ENCODE measurements at places on chromosomes 3 and 15.

DNA sequence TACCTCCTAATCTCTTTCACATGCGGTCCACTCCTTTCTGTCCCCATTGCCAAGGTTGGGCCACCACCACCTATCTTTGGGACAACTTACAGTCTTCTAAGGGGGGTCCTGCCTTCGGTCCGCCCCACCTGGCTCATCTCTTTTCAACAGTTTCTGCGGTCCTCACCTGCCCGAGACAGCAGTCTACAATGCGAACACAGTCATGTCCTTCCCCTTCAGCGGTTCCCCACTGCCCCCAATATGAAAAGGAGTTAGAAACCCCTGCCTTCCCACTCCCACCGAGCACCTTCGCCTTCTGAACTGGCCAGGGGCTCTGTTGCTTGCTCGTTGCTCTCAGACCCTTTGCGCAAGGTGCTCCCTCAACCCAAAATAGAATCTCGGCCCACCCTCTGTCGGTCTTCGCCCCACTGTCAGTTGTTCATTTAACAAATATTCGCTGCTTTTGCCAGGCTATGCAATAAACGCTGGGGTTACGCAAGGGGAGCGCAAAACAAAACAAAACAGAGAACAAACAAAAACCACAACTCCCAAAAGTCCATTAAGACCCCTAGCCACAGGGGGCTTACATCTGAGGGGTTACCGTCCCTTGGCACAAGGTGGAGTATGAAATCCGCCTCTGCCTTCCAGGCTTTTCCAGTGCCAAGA lies 611 bp upstream of the FANCI start:
- DNase-seq: no peak

DNA sequence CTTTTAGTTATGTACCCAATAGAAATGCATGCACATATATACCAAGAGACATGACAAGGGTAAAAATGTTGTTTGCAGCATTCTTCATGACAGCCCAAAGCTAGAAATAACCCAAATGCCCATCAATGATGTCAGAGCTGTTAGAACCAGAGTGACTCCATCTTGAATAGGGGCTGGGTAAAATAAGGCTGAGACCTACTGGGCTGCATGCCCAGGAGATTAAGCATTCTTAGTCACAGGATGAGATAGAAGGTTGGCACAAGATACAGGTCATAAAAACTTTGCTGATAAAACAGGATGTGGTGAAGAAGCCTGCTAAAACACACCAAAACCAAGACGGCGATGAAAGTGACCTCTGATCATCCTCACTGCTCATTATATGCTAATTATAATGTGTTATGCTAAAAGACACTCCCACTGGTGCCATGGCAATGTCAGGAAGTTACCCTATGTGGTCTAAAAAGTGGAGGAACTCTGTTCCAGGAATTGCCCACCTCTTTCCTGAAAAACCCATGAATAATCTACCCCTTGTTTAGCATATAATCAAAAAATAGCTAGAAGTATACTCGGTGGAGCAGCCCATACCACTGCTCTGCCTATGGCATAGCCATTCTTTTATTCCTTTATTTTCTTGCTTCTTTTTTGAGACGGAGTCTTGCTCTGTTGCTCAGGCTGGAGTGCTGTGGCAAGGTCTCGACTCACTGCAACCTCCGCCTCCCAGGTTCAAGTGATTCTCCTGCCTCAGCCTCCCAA lies 32.9 kb downstream of the ZBTB11 start:
- no peak for DNase-seq

GRCh38 chr3:171379281-171379680 lies 80.9 kb downstream of the TNIK start:
- no peak for DNase-seq

GRCh38 chr3:168155303-168155702 lies 59.6 kb upstream of the GOLIM4 start:
- DNase-seq: no peak

- DNase-seq: no peak
Observed at GRCh38 chr15:100764778-100765466, 114.7 kb upstream of the ALDH1A3 start.

DNA sequence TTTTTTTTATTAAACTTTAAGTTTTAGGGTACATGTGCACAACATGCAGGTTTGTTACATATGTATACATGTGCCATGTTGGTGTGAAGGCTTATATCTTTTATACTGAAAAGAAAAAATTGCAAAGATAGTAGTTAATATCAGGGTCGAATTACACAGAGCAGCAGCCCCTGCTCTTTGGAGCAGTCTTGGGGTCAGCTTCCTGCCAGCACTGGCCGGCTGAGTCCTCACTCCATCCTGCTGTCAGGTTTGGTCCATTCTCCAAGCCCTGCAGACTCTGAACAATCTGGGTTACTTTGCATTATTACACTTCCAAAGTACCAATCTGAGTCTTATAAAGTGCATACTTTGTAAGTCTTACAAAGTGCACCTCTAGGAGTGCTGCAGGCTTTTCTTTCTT lies 66.0 kb downstream of the COL8A1 start:
- no peak for DNase-seq

DNA sequence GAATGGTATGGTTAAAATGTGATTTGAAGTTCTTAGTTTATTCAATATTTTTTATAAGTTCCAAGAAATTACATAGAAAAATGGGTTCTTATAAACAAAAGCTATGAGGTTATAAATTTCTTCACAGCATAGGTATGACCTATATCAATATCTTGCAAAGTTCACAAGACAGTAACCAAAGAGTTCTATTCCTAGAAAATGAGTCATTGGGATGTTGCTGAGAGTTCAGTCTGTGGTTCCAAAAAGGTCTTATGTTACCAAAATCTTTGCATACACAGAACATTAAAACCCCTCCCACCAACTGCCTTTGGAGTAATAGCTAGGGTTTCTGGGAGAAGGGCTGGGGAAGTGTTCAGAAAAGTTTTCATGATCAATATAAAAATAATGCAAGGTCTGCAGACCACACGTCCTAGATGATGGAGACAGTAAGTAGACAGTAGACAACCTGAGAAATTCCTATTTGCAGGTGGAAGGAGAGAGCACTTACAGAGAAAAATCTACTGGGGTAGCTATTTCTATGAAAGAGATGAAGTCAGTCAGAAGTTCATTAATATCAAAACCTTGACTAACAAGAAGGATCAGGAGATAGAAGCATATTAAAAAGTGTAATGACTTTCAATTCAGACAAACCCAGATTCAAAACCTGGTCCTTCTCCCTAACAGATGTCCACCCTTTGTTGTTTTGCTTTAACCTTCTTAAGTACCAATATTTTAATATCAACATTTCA lies 279.3 kb downstream of the KCNH8 start:
- no peak for DNase-seq

DNA sequence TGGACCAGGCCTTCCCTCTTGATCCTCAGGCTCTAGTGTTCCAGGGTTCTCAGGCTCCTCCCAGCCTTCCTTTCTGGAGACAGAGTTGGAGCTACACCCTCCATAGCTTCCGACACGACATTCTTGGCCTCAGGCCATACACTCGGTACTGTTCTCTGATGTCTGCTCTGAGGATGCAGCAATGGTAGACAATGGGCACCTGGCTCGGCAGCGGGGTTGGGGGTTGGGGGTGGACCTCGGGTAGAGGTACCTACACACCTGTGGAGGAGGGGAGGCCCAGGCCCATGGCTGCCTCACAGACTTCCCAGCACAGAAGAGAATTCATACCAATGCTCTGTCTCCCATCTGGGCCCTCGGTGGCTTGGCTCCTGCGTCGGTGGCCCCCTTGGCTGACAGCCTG lies 21.4 kb downstream of the CCDC13 start:
- no peak for DNase-seq

DNA sequence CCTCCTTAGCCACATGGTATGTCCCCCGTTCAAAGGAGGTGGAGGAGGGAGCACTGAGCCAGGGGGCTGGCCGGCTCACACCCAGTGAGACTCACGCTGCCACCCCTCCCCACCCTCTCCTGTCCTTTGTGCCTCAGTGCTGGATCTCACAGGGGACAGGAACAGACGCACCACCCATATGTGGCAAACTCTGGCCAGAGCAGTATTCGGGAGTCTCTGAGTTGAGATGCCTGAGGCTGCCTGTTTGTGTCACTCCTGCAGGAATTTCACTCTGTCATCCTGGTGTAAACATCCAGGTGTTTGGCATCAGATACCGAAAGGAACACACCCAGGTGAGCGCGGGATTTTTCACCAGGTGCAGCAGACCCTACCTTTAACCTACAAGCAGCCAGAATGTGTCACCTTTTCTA lies 25.7 kb downstream of the RGMA start:
- no peak for DNase-seq

- DNase-seq: no peak
Observed at GRCh38 chr3:150073031-150073430, 102.3 kb upstream of the PFN2 start.

GRCh38 chr3:109927726-109928125 lies 590.4 kb upstream of the DPPA4 start:
- no peak for DNase-seq

DNA sequence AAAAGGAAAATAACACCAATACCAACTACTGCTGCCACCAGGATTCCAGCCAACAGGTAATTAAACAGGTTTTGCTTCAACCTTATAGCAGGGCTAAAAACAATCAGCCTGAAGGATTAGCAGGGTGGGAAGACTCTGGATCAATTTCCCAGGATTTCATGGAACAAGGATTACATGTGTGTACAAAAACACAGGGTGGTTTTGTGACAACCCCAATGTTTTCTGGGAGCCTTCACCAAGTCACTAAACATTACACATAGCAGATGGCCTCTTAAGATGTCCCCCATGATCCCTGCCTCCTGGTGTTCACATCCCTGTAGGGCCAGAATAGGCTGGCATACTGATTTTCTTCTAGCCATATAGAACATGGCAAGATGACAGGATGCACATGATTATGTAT lies 42.8 kb upstream of the ARHGEF3 start:
- no peak for DNase-seq

DNA sequence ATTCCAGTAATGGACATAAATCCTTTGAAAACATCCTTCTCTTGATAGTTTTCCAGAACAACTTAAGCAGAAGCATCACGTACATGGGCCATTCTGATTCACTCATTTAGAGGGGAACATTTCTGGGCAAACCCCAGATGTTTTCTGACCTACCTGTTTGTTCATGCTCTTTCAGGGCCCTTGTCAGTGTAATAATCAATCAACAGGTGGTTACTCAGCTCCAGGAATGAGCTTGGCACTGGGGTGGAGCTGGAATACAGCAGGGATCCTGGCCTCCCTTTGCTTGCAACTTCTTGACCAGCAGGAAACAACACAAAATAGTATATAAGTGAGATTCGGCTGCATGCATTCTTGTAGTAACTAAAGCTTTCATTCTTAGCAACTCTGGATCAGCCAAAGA lies 9.2 kb upstream of the UBE2E1 start:
- no peak for DNase-seq

GRCh38 chr3:111285694-111286093 lies 214.1 kb downstream of the NECTIN3 start:
- no peak for DNase-seq

DNA sequence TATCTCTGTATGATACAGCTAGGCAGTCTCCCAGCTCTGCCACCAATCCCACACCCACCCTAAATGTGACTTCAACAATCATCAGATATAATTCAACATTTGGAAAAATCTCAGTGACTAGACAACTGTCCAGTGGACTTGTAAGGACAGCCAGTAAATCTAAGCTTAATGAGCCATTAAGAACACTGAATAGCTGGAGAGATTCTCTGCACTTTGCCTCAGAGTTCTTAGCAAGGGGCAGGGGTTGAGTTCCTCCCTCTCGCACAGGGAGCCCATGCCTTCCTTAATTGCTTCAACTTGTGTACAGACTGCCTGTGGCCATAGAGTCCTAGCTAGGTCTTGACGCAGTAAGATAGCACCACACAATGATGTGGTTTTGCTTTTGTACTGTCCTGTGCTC lies 15.6 kb downstream of the MEX3B start:
- no peak for DNase-seq

DNA sequence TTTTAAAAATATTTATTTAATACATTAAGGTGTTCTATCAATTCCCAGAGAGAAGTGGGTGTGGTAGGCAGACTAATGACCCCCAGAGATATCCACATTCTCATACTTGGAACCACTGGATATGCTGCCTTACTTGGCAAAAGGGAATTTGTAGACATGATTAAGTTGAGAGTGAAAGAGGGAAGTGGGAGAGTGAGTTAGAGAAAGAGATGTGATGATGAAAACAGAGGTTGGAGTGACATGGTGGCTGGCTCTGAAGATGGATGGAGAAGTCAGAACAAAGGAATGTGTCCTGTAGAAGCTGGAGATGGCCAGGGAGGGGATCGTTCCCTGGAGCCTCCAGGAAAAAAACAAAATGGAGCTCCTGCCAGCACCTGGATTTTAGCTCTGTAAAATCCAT lies 32.0 kb downstream of the TNFAIP8L3 start:
- no peak for DNase-seq

DNA sequence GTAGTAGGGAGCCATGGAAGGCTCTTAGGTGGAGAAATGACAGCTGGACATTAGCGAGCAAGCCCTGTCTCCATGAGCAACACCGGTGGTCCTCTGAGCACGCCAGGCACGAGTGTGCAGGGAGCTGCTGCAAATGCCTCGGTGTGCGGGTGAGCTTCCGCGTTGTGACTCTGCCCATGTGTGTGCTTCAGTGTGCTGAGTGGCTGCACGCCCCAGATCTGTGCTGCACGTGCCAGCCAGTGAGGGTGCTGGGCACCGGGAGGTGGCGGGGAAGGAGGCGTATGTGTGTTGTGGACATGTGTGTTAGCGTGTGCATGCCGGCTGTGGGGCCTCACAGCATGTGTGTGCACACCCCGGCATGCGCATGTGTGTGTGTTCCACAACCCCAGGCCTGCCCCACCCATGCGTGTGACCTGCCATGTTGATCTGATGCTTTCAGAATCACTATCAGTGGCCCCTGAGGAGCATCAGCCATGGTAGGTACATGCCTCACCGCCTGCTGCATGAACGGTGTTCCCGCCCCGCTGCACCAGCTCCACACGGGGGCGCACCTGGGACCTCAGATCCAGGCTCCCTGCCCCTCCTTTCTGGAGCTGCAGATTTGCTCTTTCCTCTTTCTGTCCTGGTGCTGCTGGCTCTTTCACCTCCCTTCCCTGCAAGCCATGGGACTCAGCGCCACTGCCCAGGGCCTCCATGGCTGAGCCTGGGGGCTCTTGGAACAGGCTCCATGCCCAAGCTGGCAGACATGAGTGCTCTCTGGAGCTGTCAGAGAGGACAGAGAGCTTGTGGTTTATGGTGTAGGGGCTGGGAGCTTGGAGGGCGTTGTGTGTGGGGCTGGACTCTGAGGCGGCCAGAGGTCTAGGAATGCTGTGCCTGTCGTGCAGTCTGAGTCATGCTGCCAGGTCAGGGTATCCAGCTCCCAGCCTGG lies 169.4 kb downstream of the TBC1D2B start:
- DNase-seq: no peak

DNA sequence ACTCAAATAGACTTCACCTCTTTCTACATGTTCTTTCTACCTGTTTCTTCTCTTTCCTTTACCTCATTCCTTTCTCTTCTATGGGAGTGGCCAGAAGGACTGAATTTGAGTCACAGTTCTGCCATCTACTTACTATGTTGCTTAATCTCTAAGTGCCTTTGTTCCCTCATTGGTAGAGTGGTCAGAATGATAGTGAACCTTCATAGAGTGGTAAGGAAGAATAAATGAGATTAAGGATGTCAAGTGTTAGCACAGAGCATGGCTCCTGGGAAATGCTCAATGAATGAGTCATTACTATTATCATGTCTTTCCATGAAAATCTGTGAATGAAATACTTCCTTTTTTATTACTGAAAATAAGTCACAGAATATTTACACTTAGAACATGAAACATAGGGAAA lies 17.5 kb downstream of the TMEM207 start:
- no peak for DNase-seq

GRCh38 chr15:59329570-59330350 lies 42.9 kb downstream of the MYO1E start:
- no peak for DNase-seq

Data from stimulated activated CD4-positive, alpha-beta T cell treated with anti-CD3 and anti-CD28 coated beads, TNF-alpha, amount 100 ng/mL, for 1 hour (primary cell).